ENCODE measurements at places on chromosomes 7 and 10.

GRCh38 chr10:111560027-111560426 is 483.2 kb downstream of the ADRA2A start:
- DNase-seq = no peak

DNA sequence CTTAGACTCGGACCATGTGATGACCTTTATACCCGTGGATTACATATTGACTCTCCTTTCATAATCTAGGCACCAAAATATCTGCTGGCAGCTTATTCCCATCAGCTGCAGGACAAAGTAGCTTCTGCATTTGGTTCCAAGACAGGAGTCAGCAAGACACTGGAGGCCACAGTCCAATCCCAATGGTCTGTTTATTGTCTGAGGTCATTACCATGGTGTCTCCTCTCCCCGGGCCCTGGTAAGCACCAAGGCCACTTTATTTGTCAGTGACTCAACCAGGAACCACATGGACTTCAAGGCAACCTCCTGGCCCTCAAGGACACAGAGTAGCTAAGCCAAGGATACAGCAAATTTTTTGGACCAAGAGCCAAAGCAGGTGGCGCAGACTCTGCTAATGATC is 36.1 kb downstream of the KCNMA1 start:
- no peak for DNase-seq

DNA sequence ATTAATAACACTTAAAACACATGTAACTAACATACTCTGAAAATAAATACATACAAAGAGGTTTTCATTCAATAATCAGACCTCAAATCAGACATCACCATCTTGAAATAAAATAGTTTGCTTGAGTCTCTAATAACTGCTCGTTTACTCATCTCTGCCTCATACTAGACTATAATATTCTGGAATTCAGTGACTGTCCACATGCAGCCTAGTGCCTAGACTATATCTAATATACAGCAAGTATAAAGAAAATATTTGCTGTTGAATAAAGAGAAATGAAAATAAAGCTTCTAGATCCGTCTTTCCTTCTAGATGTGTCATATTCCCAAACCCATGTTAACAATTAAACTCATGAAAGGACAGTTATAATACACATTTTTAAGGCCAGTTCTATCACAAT is 236.3 kb upstream of the LRRN3 start:
- DNase-seq = no peak

GRCh38 chr10:90993340-90993739 is 72.5 kb upstream of the ANKRD1 start:
- DNase-seq = no peak

GRCh38 chr10:6305401-6306321 is 102.9 kb downstream of the PFKFB3 start:
- no peak for DNase-seq

- DNase-seq = no peak
Observed at GRCh38 chr10:24680647-24681524, 42.8 kb downstream of the ARHGAP21 start.

DNA sequence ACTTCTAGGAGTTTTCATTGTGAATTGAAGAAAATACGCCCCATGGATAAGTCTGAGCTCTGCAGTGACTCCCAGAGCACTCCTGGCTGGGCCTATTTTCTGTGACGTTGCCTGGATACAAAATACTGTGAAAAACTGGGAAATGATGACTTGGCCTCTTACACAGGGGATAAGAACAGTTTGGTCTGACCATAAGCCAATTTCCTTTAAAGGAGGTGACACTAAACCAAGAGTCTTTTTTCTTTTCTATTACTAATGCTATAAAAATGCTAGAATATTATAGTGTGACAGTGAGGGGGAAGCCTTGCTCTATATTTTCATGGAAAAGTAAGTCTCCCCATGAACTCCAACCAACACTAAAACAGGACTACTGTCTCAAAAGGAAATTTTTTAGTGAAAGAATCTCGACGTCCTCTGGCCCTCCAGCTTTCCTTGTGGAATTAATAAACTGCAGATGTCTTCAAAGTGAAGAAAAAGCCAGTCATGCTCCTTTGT is 45.5 kb downstream of the MYOF start:
- peak; percentile 23 for DNase-seq

- no peak for DNase-seq
Observed at GRCh38 chr7:138980563-138981291, 462 bp downstream of the KIAA1549 start.

DNA sequence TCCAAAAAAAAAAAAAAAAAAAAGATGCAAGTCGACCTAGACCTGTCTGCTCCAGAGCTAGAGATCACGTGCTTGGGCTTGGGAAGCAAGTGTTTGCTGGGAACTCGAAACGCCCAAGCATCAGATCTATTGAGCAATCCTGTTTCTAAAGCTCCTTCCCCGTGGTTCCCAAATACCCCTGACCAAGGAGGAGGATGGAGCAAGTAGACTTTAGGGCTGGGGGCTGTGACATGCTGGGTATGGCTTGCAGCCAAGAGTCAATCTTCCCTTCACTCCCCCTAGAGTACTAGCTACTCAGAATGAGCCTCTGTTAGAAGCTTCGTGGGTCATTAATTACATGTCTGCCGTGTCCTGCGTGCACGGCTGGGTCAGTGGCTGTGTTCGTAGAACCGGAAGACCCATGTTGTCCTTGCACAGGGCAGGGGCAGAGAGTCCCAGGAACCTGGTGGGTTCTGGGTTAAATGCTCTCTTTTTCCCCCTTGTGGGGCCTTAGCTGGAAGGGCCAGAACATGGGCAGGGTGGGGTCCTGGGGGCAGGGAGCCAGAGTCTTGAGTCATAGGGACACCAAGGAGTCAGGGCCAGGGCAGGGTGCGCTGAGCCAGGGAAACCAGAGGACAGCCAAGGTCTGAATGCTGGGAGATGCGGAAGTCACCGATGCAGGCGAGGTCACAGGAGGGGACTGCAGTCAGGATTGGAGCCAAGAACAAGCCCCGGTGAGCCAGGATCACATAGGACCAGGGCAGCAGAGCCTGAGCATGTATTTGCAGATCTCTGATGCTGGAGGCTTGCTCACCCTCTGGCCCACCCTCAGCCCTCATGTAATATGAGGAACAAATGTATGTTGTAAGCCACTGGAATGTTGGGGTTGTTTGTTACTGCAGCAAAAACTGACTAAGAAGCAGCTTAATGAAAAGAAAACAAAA is 34.6 kb upstream of the TPST1 start:
- DNase-seq = no peak

GRCh38 chr7:42236976-42237810 is at the start of gene GLI3:
Gene GLI3 (minus strand): TSS chr7:42237209. CDS start chr7:42223253, 13,956 bp downstream.
- peak; percentile 39 for DNase-seq

GRCh38 chr7:149869867-149870266 is 3.9 kb upstream of the ATP6V0E2 start:
- no peak for DNase-seq

- no peak for DNase-seq
Observed at GRCh38 chr10:131667561-131667960, 233.2 kb upstream of the PPP2R2D start.

GRCh38 chr10:71255808-71256660 is 43.7 kb downstream of the UNC5B start:
- peak; percentile 40 for DNase-seq

- no peak for DNase-seq
Observed at GRCh38 chr7:41005374-41005901, 697.5 kb downstream of the INHBA start.

Measured in head of caudate nucleus (tissue), 42 donors.